ENCODE measurements at places on chromosomes 5 and 9.

- peak; percentile 57 for DNase-seq
Measured at GRCh38 chr5:10288592-10289219, 19.0 kb downstream of the CMBL start.

GRCh38 chr5:122745597-122745996 lies 29.3 kb upstream of the SNX2 start:
- DNase-seq = no peak

DNA sequence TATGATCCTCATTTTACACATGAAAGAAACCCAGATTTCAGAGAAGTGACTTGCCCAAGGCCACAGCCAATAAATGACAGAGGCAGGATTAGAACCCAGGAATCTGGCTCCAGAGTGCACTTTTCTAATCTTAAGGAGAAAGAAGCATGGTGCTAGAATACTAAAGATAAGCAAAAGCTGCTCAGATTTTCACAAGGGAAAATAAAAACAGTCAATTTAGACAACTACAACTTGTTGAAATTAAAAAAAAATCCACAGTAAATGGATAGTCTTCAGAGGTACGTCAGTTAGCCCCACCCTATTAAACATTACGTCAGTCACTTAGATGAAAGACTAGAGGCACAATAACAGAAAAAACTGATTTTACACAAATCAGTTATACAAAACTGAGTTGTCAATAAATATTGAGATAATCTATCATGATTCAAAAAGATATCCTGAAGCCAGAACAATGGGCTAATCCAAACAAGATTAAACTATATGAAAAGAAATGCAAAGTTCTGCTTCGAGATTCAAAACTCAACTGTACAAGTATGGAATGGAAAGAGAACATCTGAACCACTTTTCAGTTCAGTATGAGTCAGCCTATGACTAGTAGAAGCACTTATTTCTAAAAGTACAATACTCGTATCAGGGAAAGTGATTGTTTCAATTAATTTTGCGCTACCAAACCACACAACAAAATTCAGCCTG lies 9.3 kb downstream of the TMEM245 start:
- DNase-seq = no peak

DNA sequence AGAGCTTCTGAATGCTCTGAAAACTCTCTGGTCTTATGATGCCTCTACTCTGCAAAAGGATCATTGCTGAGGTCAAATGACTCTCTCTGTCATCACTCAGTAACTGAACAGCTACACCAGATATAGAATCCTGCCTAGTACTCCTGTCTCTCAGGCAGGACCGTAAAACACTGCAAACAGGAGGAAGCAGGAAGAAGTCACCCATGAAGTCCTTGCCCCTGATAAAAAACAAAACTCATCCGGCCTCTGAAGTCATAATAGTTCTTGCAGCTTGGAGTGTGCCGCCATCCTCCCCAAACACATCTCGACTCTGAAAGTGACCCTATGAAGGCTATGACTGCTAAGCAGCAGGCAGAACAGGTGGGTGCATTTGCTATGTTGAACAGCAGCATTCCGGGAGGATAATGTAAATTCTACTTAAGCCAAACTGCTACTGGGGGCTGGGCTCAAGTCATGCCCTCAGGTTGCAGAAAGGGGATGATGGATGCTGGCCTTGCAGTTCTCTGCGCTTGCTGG lies 81.9 kb upstream of the FAM169A start:
- DNase-seq = peak; percentile 50

- DNase-seq = no peak
Measured at GRCh38 chr5:3489239-3489843, 106.3 kb upstream of the IRX1 start.

- no peak for DNase-seq
Measured at GRCh38 chr9:71079451-71079850, 42.0 kb downstream of the TRPM3 start.

- DNase-seq = no peak
Measured at GRCh38 chr5:57311921-57312735, 138.3 kb downstream of the GPBP1 start.

GRCh38 chr5:37940931-37941623 lies 101.2 kb upstream of the GDNF start:
- no peak for DNase-seq

GRCh38 chr9:128145951-128146351 lies 3.3 kb upstream of the LCN2 start:
- no peak for DNase-seq

DNA sequence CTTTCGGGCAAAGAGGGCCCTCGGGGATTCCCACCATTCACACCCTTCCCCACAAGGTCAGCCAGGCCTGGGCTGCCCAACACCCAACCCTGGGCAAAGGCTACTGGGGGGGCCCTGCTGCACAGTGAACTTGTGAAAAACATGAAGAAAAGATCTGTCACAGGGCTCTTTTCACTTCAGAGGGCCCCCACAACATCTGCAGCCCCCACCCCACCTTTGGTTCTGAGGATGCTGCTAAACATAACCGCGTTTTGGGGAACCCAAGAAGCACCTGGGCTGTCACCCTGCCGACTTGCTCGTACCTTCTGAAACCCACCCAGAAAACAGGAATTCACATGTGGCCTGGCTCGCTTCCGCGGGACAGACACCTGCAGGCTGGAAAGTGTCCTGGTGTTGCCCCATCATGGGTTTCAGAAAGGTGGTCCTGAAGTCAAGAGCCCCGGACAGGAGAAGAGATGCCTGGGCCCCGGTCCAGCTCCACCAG lies 29.3 kb downstream of the B4GALT1 start:
- DNase-seq = no peak

GRCh38 chr5:177003649-177004048 lies 2.9 kb downstream of the UIMC1 start:
- no peak for DNase-seq

All from right kidney (tissue), 9 donors.